ENCODE measurements at places on chromosomes 1 and 21.

GRCh38 chr1:24409535-24409934 is 4.0 kb downstream of the STPG1 start:
- no peak for DNase-seq

DNA sequence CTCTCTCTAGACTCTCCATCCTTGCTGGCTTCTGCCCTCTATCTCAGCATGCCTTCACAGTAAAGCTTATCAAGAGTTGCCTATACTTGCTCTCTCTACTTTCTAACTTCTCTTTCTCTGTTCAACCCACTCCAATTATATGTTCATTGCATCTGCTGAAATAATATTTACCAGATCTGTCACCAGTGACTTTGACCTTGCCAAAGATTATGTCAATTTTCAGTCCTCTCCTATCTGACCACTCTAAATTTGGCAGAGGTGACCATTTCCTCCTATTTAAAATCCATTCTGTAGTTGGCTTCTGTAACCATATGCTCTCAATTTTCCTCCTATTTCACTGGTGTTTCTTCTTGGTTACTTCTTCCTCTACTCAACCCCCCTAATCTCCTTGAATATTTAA is 38.8 kb upstream of the DR1 start:
- no peak for DNase-seq

DNA sequence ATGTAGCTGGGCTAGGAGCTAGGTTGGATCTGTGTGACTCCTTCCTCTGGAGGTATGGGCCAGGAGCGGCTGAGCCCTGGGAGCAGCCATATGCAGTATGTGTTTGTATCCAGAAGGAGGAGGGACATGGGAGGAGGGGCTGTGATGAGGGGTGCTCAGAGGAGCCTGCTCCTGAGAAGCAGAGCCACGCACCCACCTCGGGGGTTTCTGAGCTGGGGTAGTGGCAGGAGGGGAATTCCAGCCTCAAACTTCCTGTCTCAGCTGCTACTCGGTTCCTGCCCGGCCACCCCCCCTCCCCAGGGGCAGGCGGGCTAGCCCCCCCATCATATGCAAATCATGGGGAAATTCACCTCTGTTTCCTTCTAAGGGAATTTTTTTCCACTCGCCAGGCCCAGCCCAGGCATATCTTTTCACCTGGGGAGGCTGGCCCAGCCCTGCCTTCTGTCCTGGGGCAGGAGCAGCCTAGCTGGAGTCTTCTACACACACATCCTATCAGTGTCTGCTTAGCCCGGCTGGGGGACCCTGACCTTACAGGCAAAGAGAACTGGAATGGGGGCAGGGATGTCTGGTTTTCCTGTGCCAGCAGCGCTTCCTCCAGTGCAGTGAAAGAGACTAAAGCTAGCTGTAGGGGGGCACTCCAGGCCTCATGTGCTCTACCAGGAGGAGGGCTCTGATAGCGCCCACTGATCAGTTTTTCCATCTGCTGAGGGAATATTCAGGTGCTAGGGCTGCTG is 3.0 kb downstream of the ZC3H12A start:
- DNase-seq, result peak; percentile 87

- DNase-seq, result no peak
These were observed 105.5 kb downstream of the RPE65 start for GRCh38 chr1:68344208-68344607.

DNA sequence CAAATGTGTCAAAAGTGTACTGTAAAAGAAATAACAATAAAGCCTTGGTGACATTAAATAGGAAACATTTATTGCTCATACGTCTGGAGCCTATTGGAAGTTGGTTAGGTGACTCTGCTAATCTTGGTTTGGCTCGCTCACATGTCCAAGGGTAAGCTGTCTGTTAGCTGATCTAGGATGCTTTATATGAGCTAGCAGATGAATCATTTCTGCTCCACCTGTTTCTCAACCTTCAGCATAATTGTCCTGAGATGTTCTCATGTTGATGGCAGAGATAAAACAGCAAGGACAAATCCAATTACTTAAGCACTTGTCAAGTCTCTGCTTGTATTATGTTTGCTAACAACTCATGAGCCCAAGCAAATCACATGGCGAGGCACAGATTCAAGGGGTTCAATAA is 56.0 kb upstream of the CD53 start:
- DNase-seq, result no peak

- DNase-seq, result no peak
These were observed 78.0 kb downstream of the HIVEP3 start for GRCh38 chr1:41840592-41841246.
